COR-L47 (cell line): ENCODE measurements at places on chromosomes 1 and 21.

GRCh38 chr1:26161415-26162219 lies 2.7 kb downstream of the FAM110D start:
- DNase-seq: peak; percentile 79

DNA sequence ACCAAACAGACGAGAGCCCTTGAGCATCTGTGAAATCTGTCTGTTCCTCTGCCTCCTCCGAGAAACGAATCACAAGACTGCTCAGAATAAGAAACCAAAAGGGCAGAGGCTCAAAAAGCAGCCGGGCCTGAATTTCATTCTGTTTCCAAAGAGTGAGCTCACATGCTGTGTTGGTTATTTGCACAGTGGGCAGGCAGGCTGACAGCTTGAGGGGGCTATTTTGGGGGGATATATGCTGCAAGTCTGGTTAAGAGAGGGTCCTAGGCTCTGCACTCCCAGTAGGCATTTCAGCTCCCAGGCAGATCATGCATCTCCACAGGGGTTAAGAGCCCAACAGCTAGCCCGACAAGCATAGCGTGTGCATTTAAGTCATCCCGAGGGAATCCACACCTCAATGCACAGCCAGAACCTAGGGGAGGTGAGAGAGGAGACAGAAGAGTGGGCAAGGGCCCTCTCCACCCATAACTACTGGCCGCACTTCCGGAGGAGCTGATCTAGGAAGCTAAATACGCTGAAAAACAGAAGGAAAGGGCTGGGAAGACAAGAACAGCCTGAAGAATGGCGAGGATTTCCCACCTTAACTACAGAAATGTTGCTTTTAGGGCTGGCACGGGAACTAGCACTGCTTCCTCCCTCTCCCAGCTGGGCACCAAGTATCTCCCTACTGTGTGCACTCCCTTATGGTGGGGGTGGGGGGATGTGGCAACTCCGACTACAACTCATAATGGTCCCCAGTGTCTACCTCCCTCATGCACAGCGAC lies 3.7 kb downstream of the PGBD5 start:
- DNase-seq: no peak

DNA sequence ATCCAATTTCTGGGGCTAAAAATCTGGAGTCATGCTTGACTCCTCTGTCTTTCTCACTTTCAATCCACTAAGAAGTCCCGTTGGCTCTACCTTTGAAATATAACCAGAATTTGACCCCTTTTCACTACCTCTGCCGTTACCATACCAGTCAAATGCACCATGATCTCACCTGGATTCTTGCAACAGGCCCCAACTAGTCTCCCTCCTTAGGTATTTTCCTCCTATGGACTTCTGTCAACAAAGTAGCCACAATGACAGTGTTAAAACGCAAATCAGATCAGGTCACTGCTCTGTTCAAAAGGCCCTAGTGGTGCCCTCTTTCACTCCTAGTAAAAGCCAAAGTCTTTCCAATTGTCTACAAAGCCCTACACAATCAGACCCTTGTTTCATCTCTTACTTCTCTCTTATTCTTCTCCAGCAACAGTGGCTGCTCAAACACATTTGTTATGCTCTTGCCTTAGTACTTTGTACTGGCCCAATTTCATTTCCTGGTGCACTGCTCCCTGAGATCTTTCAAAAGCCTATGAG lies 35.7 kb upstream of the AGL start:
- no peak for DNase-seq

GRCh38 chr1:6025269-6026094 lies 20.2 kb upstream of the KCNAB2 start:
- DNase-seq: no peak

- no peak for DNase-seq
These were observed 354.1 kb upstream of the B3GALT2 start for GRCh38 chr1:193540511-193540910.
